PC-9 (cell line): ENCODE measurements at places on chromosomes 2 and 18.

GRCh38 chr2:164523726-164524125, 97.6 kb downstream of the GRB14 start:
- DNase-seq, result no peak

DNA sequence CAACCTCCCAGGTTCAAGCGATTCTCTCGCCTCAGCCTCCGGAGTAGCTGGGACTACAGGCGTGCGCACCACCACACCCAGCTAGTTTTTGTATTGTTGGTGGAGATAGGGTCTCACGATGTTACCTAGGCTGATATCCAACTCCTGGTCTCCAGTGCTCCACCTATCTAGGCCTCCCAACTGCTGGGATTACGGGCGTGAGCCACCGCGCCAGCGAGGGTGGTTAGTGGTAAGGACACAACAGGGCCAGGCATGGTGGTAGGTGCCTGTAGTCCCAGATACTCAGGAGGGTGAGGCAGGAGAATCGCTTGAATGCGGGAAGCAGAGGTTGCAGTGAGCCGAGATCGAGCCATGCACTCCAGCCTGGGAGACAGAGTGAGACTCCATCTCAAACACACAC, 26.6 kb upstream of the DUSP2 start:
- no peak for DNase-seq

DNA sequence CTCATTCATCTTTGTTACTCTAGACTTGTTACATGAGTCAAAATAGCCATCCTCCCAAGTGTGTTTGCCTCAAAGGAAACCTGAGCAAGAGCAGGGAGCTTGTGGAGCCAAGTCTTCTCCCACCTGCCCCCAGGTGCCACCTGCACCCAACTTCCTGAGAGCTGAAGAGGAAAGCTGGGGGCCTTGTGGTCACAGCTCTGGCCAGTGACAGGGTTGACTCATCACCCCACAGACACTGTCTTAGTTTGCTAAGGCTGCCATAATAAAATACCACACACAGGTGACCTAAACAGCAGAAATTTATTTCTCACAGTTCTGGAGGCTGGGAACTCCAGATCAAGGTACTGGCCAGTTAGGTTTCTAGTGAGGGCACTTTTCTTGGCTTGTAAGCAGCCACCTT, 99.6 kb downstream of the TPGS2 start:
- peak; percentile 22 for DNase-seq

DNA sequence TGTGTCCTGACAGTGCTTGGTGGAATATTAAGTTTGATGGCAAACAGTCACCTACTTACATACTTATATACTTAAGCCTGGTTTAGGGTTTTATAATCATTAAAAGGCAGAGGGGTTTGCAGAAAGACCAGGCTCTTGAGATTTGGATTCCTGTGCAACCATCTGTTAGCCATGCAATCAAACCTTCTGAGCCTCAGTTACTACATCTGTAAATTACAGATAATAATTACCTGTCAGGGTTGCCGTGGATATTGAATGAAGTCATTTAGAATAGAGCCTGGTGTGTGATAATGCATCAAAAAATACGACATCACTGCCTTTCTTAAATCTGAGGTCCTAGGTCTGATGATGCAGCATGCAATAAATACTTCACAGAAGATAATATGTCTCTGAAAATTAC, 152.9 kb downstream of the ARHGAP28 start:
- DNase-seq, result no peak

- DNase-seq, result peak; percentile 6
These were observed 26.1 kb downstream of the ITSN2 start for GRCh38 chr2:24334245-24334633.

DNA sequence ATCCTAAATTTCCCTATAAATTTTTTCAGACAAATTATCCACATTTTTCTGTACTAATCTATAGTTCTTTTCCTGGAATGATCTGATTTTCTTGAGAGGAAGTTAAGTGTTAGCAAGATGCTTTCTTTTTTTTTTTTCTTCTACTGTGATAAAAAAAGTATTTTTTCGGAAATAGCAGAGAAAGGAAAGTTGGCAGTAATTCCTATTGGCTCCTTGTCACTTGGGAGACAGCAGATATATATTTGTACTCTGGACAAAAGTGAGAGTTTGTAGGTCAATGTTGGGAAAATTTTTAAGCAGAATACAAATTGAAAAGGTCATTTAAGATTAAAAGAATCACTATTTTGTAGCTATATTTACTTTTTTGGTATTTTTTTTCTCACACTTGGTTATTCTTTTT, 635.7 kb upstream of the NRXN1 start:
- no peak for DNase-seq

DNA sequence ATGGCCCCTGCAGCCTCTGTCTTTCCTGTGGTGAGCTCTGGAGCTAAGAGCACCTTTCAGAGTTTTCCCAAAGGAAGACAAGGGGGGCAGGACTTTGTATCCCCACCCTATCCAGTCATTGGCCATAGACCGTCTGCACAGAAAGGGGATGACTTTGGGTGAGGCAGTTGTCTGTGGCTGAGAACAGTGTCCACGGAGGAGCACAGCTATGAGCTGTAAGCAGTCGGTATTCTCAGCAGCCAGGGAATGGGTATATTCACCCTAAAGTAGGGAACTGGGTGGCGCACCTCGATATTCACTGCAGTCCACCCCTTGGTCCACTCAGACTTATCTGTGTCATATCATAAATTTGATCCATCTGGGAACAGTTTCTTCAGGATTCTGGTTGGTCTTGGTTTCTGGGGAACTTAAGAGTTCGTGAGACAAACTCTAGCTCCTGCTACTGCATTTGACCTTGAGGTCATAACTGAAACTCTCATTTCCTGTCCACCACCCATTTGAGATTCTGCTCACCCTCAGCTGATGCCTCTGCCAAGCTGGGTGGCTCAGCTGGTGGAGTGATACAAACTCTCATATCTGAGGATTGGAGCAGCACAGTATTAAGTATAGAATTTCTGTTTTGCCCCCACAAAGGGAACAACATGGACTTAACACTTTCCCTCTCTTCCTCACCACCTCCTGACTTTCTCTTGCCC, 45.2 kb upstream of the SCG2 start:
- DNase-seq, result no peak

- peak; percentile 63 for DNase-seq
These were observed 14.5 kb upstream of the FOSL2 start for GRCh38 chr2:28377984-28378678.

GRCh38 chr18:28837100-28837499, 660.2 kb upstream of the CDH2 start:
- no peak for DNase-seq

GRCh38 chr18:76604935-76605240, 109.8 kb upstream of the ZNF516 start:
- DNase-seq, result peak; percentile 41

- DNase-seq, result peak; percentile 75
These were observed 9.2 kb downstream of the SGPP2 start for GRCh38 chr2:222433332-222434173.

- no peak for DNase-seq
These were observed 476.4 kb upstream of the ZEB2 start for GRCh38 chr2:144996225-144996795.

- peak; percentile 31 for DNase-seq
These were observed 61.8 kb upstream of the GPR45 start for GRCh38 chr2:105179469-105180372.
